A549 treated with RU486 at 1 μM for 4 hours (cell line): ENCODE measurements at places on chromosomes 2 and 18. TPM values are rescaled to one million over a fixed set of nuclear protein-coding genes. Genes with fewer than 3 reads are reported as not detected.

The GPBAR1 gene
- 0.09 to 0.21 TPM (median 0.13 TPM) in 4 of 5 replicates, not detected in the other for total RNA-seq

The KCNG2 gene
- total RNA-seq: not detected in 5 replicates

The TUBB8B gene
- total RNA-seq: 0.32 TPM in 1 of 5 replicates, not detected in the others

The ALPI gene
- not detected in 5 replicates for total RNA-seq

The SERPINB3 gene
- 0.09 to 0.21 TPM (median 0.14 TPM) in 3 of 5 replicates, not detected in the others for total RNA-seq

The ASNSD1 gene
- 27.1 to 41.2 TPM (median 36.4 TPM) in 5 replicates for total RNA-seq

The VWA3B gene
- total RNA-seq: 0.51 to 0.77 TPM (median 0.62 TPM) in 3 of 5 replicates, not detected in the others

The CIDEA gene
- not detected in 5 replicates for total RNA-seq

The SKA1 gene
- 10.4 to 14.0 TPM (median 12.1 TPM) in 5 replicates for total RNA-seq

The DOK6 gene
- total RNA-seq: not detected in 5 replicates

The LYG2 gene
- total RNA-seq: 0.17 TPM in 1 of 5 replicates, not detected in the others

The FBXO41 gene
- total RNA-seq: 4.3 to 6.0 TPM (median 5.3 TPM) in 5 replicates

The RNF152 gene
- 0.01 to 0.15 TPM in 2 of 5 replicates, not detected in the others for total RNA-seq

The DIPK1C gene
- total RNA-seq: not detected in 5 replicates

The FAHD2B gene
- total RNA-seq: 10.6 to 13.2 TPM (median 11.5 TPM) in 5 replicates

The FAM228A gene
- not detected in 5 replicates for total RNA-seq

The MRPL44 gene
- 44.7 to 51.4 TPM (median 47.7 TPM) in 5 replicates for total RNA-seq

The ALLC gene
- 0.21 TPM in 1 of 5 replicates, not detected in the others for total RNA-seq

The SOX11 gene
- not detected in 5 replicates for total RNA-seq

The SMYD1 gene
- not detected in 5 replicates for total RNA-seq

The SP140 gene
- 0.08 to 0.39 TPM in 2 of 5 replicates, not detected in the others for total RNA-seq

The REG3A gene
- not detected in 5 replicates for total RNA-seq

The MYO7B gene
- total RNA-seq: 0.09 to 0.28 TPM (median 0.22 TPM) in 4 of 5 replicates, not detected in the other

The CHRNG gene
- total RNA-seq: not detected in 5 replicates

The LYPD6B gene
- not detected in 5 replicates for total RNA-seq

The CAVIN2 gene
- total RNA-seq: 6.9 to 13.5 TPM (median 12.4 TPM) in 5 replicates
